ENCODE measurements at places on chromosomes 11 and 22.

DNA sequence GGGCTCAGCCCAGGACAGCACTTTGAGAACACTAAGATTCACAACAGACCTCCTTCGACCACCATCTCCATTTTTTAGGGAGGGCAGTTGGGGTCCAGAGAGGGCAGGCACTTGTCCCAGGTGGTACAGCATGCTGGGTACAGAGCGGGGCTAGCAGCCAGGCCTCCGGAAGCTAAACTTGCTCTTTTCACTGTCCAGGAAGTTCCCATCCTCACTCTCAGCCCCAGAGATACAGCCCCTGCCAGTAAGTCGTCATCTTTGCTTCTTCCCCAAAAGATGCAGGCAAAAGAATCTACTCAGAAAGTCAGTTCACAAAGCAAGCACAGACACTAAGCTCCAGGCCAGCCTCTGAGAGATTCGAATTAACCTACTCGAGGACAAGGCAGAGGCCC is 6.7 kb upstream of the RAB3IL1 start:
- no peak for DNase-seq

- DNase-seq, result no peak
These were observed 16.0 kb downstream of the TBX1 start for GRCh38 chr22:19776433-19777031.

DNA sequence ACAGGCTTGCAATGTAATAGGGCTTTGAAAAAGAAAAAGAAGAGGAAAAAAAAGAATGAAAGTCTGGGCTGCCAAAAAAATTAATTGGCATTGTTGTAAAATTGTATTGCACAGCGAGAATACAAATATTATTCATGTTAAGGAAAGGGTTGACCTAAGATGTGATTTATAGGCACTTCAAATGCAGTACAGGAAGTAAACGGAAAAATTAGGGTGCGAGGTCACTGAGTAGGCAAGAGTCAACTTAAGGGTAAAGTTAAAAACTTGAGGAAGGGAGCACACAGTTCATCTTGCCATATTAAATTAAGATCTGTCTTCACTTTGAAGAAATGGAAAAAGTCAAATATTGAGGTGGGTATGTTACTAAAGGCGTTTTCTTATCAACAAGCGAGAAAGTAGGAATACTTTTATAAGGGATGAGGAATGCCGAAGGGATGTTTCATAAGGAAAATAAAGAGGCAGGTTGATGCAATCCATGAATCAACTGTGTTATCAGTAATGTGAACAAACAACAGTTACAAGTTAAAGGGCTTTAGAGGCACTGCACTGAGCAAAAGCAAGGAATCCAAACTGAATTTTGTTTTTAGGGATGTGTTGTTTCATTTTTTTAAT is 123.0 kb downstream of the WT1 start:
- no peak for DNase-seq

- no peak for DNase-seq
These were observed 1046.6 kb downstream of the TBC1D22A start for GRCh38 chr22:47808886-47809620.

- no peak for DNase-seq
These were observed 188.6 kb downstream of the CWF19L2 start for GRCh38 chr11:107268977-107269376.

GRCh38 chr11:64357904-64358535 is 942 bp upstream of the RPS6KA4 start:
- DNase-seq, result peak; percentile 95

GRCh38 chr11:60873533-60873932 is 6.2 kb downstream of the ZP1 start:
- DNase-seq, result no peak

DNA sequence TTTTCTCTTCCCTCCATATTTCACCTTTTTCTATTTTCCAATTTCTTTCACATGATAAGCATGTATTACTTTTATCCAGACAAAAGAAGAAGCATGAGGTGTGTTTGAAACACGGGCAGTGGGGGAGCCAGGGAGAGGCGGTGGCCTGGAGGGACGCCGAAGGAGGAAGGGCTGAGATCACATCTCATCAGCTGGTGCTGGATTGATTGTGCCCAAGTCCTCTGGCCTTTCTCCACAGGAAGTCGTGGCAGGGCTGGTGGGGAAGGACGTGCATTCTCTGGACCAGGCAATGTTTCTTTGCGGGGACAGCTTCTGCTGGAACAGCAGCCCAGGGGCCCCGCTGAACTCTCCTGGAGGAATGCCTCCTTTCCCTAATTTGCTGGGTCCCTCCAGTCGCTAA is 82.9 kb downstream of the MIAT start:
- DNase-seq, result no peak

GRCh38 chr11:125773516-125773915 is 5.1 kb downstream of the PATE2 start:
- no peak for DNase-seq

DNA sequence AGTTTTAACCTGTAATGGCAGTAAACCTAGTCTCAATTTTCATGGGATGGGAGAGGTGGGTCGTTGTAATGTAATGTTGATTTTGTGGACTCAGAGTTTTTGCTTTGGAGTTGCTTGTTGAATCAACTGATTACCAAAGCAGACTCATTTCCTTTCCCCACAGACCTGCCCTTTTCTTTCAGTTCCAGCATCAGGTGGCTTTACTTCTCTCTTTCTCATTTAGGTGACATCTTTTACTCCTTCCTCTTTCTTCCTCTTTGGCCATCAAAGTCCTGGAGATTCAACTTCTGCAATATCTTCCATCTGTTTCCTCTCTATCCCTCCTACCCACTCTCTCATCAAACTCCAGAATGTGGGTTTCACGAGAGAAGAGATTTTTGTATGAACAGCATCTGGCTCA is 313.9 kb downstream of the TMEM135 start:
- DNase-seq, result no peak

DNA sequence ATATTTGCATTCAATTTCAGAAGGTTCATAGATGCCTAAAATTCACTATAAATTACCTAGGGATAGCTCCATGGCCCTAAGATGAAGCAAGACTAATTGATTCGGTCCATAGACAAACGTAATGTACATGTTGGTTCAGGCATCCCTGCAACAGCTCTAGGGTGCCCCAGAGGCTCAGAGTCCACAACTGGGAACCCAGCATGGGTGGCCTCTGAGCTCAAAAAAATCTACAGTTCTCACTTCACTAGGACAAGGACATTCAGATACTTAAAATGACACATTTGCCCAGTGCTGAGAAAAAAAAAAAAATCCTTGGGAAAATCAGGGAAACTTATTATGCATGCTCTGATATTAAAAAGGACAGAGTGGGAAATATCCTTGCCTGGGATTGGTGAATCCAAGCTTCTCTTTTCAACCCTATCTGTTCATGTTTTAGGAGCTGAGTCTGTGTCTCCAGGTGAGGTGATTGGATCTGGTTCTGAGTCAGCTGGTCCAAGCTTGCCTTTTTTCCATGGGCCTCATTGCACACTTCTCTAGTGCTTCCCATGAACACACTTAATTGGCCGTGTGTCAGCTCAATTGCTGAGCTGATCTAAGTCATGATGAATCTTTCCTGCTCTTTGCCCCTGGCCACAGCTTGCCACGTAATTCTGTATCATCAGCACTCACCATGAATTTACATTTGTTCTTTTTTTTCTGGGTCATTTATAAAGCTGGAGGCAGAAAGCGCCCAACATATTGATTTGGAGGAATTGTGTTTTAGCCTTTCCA is 116.3 kb upstream of the RCN1 start:
- DNase-seq, result peak; percentile 55

- no peak for DNase-seq
These were observed 34.8 kb upstream of the SHISAL1 start for GRCh38 chr22:44347549-44347948.

DNA sequence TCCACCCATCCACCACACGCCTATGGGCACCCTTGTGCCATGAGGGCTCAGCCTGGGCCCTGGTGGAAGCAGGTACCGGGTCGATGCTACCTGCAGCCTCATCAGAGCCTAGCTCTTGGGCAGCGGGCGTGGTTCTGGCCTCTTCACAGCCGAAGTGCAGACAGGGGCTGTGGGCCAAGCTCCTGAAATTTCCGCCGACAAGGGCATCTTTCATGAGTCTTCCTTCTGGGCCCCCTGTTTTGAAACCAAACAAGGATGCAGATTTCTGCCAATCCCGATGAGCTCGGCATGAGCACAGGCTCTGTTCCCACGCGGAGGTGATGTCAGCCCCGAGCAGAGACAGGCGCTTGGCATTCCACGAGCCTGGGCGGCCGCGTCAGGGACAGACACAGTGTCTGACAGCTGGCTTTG is 22.6 kb upstream of the MGAT3 start:
- DNase-seq, result no peak

DNA sequence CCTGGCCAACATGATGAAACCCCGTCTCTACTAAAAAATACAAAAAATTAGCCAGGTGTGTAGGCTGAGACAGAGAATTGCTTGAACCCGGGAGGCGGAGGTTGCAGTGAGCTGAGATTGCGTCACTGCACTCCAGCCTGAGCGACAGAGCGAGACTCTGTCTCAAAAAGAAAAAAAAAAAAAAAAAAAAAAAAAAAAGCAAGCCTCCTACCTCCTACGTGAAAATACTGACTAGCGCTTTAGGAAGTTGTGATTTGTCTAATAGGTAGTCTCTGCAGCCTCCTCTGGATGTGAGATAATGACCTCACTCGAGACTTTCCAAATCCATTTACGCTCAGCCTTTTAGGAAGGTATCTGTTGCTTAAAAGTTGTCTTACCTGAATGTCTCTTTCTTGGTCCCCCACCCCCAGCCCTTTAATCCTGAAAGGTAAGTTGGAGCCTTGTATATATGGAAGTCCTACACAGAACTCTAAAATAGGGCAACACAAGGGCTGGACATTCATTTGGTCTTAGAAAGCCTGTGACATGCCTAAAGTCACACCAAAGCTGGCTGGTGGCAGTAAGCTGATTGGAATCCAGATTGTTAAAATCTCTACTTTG is 5.5 kb downstream of the SEPTIN3 start:
- no peak for DNase-seq

DNA sequence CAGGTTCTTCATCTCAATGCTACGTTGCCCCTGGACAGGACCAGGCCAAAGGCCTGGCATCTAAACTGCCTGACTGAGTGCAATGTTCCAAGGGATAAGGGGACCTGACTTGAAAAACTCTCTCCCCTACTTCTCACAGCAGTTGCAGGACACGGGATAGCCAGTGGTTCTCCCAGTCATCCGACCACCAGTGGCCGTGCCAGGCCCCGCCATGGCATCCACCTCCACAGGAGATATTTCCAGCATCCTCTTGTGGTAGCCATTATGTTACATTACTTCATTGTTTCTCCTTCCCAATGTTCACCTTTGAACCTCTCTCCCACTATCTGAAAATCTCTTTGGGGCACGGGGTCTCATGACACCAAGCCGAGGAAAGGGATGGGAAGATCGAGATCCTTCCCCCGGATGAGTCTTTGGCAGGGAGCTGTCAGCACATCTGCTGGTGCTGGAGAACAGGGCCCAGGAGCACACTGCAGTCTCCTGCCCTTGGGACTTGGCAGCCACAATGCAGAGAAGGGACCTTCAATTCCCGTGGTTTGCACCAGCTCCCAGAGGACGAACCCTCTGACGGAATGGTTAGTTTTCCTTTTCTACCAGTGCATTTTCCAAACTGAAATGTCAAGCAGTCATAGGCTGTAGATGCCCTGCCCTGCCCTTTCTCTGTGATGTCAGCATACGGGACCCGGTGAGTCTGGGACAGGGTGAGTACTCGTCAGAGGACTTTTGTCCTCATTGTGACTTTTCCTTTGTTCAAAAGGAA is 121.2 kb downstream of the ETS1 start:
- DNase-seq, result no peak

GRCh38 chr11:33722590-33723234 is 13.5 kb downstream of the CD59 start:
- no peak for DNase-seq

- DNase-seq, result no peak
These were observed 36.9 kb downstream of the EIF3F start for GRCh38 chr11:8023831-8024555.

- DNase-seq, result no peak
These were observed 11.5 kb downstream of the CTNND1 start for GRCh38 chr11:57773026-57773598.

DNA sequence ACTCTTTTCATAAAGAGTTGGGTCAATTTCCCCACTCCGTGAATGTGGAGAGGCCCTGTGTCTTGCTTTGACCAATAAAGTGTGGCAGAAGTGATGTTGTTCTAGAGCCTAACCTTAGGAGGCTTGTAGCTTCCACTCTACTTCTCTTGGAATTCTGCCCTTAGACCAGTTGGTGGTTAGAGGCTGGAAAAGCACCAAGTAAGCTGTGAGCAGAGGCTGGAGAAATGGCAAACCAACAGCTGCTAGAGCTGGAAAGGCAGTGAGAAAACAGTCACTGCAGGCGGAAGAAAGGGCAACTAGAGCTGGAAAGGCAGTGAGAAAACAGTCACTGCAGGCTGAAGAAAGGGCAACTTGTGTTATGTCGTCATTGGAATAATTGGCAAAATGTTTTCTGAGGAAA is 29.8 kb upstream of the MSANTD2 start:
- DNase-seq, result no peak

DNA sequence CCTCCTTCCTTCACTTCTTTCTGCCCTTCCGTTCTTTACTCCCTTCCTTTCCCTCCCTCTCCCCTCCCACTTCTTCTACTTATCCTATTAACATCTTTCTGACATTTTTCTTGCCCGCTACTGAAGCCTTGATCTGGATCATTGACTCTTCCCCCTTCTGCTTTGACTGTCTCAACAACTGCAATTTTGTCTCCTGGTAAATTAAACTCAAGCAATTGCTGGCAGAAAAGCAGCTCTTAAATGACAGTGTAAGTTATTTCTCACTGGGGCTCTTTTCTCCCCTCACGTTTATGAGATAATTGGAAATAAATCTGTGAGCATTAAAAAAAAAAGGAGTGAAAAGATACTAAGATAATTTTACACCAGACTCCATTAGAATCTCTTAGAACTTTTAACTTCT is 120.0 kb downstream of the SLC17A6 start:
- no peak for DNase-seq

- DNase-seq, result no peak
These were observed 41.6 kb downstream of the MRTFA start for GRCh38 chr22:40594924-40595323.

DNA sequence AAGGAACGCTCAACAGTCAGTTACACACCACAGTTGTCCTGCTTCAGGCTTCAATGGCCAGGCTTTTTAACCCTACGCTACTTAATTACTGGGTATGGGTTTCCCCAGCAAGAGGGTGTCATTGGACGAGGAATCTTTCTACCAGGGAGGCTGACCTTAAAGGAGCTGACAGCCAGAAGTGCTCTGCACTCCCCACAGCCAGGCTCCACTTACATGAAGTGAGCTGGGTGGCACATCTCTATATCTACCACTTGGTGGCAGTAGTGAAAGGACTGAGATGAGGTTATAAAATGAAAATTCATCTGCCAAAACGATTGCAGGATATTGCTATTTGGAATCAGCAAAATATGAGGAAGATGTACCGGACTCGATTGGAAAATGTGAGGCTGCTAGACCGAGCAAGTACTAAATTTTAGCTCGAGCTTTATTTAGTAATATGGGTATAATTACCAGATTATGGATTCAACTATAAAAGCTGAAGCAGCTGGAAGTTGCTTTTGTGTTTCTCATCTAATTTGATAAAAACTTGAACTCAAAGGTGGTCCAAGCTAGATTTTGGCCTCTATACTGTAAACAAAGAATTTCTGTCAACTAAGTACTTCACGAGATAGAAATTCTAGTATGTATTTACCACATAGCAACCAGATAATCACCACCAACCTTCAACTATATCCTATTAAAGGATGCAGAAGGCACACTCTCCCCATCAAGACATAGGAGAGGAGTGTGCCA is 53.9 kb upstream of the CEP126 start:
- peak; percentile 19 for DNase-seq

GRCh38 chr11:75023446-75024067 is 34.8 kb downstream of the NEU3 start:
- DNase-seq, result no peak
